ENCODE measurements at places on chromosomes 6 and 20.

GRCh38 chr6:157974967-157975366 is 6.7 kb upstream of the SYNJ2 start:
- no peak for DNase-seq

- no peak for DNase-seq
Observed at GRCh38 chr6:8683204-8683603, 247.9 kb upstream of the SLC35B3 start.

DNA sequence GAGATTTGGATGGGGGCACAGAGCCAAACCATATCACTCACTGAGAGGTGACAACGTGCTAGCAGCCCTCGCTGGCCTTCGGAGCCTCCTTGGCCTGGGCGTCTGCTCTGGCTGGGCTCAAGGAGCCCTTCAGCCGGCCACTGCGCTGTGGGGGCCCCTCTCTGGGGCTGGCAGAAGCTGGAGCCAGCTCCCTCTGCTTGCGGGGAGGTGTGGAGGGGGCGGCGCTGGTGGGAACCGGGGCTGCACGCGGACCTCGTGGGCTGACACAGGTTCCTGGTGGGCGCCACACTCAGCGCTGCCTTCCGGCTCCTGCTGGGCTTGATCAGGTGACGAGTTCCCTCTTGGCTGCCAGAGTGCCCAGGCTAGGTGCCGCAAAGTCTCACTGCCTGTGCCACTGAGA is 489.2 kb downstream of the PKHD1 start:
- no peak for DNase-seq

DNA sequence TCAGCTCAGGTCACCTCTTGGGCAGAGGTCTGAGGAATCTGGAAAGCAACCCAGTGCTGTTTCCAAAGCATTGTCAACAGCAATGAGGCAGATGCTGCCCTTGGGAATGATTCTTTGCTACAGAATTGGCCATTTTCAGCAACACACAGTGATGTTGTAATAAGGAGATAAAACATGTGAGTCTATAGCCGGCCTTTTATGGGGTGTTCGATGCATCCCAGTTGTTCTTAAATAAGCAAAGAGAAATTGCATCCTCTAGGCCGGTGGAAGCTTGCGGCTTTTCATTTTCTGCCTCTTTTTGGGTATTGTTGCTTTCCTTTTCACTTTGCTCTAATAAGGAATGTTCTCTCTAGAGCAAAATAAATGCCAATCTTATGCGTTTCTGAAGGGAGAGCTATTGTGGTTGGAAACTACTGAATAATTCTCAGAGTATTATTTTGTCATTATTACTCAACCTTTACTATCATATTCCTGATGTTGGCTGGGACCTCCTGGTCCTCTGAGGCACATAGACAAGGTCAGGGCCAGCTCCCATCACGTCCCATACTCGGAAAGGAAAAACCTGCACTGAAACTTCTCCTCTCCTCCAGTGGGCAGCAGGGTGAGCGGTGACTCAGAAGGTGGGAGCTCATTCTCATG is 214.2 kb downstream of the CDH26 start:
- DNase-seq: no peak

DNA sequence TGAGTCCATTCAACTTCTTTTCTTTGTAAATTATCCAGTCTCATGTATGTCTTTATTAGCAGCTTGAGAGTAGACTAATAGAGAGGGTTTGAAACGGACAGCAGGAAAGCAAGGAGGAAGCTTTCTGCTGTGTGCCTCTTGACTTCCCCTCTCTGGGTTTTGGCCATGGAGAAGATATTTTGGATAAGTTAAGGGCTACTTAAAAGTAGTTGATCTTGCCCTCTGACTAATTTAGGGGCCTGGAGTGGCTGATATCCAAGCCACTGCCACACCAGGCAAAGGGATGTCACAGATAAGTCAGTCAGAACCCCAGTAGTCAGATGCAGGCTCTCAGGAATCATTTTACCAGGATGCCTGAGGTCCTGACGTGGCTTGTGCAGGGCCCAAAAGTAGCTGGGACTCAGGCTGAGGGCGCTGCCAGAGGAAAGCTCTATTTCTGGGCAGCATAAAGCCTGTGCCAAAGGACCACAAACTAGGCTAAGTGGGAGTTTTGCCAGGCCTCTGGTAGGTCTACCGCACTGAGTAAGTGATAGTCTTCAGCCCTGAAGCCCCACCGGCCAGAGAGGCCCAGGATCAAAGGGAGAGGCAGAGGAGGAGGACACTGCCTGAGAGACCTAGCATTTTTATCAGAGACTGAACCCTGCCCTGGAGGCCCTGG is 41.6 kb upstream of the IYD start:
- DNase-seq: no peak

DNA sequence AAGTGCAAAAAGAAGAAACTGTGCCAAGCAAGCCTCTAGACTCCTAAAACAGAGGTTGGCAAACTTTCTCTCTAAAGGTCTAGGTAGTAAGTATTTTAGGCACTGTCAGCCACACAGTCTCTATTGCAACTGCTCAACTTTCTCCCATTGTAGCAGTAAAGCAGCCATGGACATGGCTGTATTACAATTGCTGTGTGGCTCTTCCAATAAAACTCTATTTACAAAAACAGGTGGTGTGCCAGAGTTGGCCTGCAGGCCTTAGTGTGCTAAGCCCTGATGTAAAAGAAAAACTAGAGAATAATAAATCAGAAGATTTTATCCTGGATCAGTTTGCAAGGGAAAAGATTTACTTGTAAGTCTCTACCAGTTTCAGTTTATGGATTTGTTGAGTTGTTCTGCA is 74.0 kb downstream of the CRYBG1 start:
- DNase-seq: no peak

DNA sequence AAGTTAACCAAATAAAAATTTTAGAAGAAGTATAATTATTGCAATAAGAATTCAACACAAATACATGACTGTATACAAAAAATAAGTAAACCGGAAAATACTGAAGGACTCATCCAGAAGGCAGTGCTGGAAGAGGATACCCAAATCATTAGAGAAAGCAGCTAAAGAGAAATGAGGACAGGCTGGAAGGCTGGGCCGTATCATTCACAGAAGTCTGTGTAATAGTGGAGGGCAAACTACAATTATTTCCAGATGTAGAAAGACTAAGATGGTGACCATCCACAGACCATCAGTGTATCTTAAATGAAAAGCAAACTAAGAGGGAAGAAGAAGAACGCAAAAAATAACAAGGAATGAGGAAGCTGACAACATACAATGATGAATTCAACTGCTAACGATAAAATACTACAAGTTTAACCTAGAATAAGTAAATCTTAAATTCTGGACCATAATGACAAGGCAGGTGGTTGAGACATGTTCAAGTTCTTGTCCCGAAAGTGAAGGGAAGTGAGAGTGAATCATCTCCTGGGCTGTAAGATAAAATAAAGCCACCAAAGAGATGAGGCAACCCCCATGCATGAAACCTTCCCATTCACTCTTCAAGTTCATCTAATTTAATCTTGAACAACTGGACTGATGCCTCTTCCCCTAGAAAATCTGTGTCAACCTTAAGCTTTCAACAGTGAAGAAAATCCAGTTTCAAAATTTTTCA is 71.5 kb downstream of the SLC23A2 start:
- DNase-seq: no peak

GRCh38 chr20:57579331-57579897 is 18.5 kb downstream of the PCK1 start:
- DNase-seq: no peak

GRCh38 chr6:29965873-29966601 is 23.7 kb downstream of the HLA-A start:
- DNase-seq: peak; percentile 85

DNA sequence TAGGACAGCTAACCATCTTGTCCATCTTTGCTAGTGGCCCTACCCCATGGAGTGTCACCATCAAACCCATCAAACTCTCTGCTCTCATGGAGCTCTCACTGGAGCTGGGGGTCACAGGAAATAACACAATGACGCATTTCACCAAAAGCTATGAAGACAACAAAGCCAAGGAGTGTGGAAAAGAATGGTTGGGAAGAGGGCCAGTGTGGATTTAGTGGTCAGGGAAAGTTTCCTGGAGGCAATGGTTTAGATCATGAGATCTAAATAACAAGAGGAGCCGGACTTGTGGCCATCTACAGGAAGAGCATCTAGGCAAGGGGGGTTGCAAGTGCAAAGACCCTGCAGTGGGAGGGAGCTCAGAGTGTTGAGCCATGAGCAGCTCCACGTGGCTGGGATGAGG is 189.5 kb downstream of the BMP7 start:
- DNase-seq: no peak

DNA sequence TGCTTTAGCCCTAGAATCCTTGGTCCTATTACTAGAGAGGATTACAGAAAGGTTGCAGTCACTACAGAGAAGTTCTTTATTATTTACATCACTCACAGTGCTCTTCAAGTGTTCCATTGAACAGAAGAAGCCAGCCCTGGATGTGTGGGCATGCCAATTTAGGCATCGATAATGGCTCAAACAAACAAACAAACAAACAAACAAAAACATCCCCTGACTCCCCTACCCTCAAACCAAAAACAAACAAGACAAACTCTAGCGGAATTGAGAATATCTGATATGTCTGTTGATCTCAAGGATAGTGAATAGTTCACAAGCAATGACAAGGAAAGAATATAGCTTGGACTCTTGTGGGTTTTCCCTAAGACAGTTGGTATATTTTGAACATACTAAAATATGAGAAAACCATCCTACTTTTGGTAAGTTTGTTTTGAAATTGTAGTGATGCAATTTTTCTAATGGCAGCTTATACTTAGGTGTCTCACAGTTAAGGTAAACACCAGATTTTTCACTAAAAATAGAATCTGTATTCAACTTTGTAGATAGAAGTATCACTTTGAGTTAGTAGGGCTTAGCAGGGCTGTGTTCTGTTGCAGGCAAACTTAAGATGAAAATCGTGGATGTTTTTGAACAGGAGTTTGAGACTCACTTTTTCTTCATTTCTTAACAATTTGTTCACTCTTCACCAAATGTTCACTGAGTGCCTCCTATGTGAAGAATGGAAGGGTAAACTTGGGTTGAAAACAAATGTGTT is 92.8 kb upstream of the FAM184A start:
- DNase-seq: no peak

GRCh38 chr20:31666258-31667042 is 28.7 kb downstream of the COX4I2 start:
- peak; percentile 88 for DNase-seq

DNA sequence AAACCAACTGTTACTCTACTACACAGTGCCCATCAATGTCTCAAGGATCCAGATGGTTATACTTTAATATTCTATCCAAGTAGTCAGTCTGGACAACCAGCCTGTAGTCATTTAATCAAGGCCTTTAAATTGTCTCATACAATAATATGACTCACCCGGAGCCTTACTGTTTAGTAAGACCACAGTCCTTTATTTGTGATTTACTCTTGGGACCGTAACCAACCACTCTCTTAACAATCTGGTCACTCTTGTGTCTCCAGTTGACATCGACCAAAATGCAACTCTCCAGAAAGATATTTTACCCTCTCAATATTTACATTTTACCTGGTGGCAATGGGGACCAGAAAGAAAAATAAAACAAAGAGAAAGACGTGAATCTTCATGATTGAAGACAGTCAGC is 14.9 kb downstream of the DEFB114 start:
- no peak for DNase-seq

- DNase-seq: no peak
Observed at GRCh38 chr6:151806757-151807512, 547 bp upstream of the ESR1 start.

- no peak for DNase-seq
Observed at GRCh38 chr6:14026831-14027539, 90.6 kb upstream of the CD83 start.

- no peak for DNase-seq
Observed at GRCh38 chr6:106752641-106753040, 123.3 kb downstream of the QRSL1 start.

- DNase-seq: no peak
Observed at GRCh38 chr6:15358579-15359327, 112.9 kb downstream of the JARID2 start.

- DNase-seq: no peak
Observed at GRCh38 chr6:125489579-125490285, 188.0 kb upstream of the HDDC2 start.

- DNase-seq: no peak
Observed at GRCh38 chr6:65988006-65988405, 281.0 kb upstream of the EYS start.

DNA sequence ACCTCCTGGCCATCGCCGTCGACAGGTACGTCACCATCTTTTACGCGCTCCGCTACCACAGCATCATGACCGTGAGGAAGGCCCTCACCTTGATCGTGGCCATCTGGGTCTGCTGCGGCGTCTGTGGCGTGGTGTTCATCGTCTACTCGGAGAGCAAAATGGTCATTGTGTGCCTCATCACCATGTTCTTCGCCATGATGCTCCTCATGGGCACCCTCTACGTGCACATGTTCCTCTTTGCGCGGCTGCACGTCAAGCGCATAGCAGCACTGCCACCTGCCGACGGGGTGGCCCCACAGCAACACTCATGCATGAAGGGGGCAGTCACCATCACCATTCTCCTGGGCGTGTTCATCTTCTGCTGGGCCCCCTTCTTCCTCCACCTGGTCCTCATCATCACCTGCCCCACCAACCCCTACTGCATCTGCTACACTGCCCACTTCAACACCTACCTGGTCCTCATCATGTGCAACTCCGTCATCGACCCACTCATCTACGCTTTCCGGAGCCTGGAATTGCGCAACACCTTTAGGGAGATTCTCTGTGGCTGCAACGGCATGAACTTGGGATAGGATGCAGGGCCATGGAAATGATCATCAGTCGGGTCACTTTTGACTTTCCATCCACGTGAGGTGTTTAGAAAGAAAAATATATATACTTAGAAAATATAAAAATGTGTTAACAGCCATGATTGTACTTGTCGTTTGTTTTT is 868 bp downstream of the MC3R start:
- no peak for DNase-seq

DNA sequence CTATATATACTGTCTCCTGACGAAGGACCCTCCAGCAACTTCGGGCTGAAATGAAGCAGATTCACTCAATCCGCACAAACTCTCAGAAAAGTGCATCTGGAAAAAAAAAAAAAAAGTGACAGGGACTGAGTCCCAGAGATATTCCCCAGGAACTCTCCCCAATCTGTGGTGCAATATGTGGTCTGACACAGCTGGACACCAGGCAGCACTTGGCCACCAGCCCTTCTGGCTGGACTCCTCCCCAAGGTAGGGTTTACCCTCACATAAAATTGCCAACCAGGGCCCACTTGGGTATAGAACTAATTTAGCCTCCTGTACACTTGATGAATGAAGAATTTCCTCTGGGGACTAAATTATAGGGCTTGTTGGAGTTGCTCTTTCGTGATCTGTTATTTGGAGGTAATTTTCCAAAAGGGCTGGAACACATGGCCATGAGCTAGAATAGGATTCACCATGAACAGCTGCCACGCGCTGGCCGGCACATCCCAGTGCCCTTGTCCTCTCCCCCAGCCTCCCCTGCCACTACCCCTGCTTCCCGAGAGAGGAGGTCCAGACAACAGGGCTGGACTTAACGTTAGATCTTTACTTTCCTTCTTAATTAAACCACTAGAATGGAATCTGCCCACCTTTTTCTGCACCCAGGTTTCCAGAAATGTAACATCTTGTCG is 379.2 kb downstream of the BMP2 start:
- DNase-seq: no peak

- DNase-seq: peak; percentile 63
Observed at GRCh38 chr6:53837865-53838769, 43.3 kb downstream of the LRRC1 start.

GRCh38 chr6:90413867-90414266 is 117.2 kb upstream of the BACH2 start:
- peak; percentile 66 for DNase-seq
